ENCODE measurements at places on chromosomes 3 and 15.
A peak's percentile ranks its signal among the peaks of the same experiment; 100 is the strongest.

- DNase-seq: peak; percentile 79
These were observed 451 bp downstream of the CHCHD4 start for GRCh38 chr3:14124223-14124614.

DNA sequence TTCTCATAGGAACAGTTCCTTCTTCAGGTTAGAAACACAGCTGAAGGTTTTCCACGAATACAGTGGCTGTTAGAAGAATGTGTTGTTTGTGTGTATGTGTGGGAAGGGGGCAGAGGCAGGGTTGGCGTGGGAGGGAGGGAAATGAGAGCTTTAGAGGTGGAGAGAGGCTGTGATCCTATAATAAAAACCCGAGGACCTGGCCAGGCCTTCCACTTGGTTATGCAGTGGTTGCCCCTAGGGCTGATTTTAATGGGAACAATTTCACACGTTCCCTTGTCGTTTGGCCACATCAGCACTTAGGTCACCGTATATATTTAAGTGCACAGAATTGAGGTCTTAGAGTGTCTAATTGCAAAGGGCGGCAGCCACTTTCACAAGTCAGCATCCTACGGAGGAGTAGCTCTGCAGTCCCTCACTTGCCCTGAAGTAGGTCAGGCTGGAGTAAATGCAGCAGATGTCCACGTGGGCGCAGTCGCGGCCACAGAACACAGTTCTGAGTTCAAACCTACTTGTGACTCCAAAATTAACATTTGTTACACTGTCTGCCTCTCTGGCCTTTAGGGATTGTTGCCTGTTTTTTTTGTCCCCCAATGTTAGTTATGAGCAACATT lies 85.6 kb downstream of the PDCD6IP start:
- no peak for DNase-seq

DNA sequence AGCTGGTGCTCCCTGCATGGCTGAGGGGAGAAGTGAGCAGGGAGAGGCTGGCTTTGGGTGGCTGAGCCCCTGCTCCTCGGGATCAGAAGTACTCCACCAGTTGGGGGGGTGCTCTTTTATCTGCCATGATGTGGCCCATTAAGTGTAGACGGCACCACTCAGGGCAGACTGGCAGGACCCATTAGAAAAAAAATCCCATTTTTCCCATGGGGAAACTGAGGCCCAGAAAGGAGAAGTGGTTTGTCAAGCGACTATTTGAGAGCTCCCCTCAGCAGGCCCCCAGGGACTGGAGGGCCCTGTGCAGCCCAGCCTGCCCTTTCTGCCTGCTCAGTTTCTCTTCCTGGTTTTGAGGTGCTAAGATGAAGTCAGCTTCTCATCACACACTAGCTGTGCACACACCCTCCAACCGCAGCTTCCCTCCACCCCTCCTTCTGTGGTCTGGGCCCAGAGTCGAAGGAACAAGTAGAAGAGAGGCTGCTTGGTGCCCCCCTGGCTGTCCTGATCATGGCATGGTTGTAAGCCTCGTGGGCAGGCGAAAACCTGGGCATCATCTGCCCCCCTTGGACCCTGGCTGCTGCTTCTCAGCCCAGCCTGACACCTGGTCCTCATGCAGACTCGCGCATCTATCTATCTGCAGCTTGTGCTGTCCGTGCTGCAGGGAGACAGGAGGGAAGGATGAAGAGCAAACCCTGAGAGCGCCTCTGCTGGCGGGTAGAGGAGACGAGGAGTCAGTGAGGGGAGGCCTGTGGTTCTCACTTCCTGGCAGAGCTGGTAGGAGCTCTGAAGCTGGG lies 5.6 kb downstream of the CSK start:
- DNase-seq: no peak

DNA sequence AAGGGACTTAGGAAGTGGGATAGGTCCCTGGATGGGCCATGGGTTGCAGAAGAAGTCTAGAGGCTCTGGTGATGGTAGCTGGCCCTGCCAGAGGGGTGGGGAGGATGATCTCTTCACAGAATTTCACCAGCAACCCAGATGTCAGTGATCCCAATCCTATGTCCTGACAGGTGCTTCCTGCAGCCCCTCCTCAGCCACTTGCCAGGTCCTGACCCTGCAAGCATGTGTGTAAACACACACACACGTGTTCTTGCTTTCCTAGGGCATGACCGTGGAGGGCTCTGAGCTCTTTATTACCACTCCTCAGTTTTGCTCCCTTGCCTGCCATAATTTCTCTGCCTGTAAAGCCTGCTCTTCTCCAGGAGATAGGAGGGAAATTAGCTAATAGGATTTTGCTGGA lies 12.5 kb downstream of the TEX264 start:
- no peak for DNase-seq

- DNase-seq: peak; percentile 53
These were observed 63.8 kb upstream of the SNRPA1 start for GRCh38 chr15:101358895-101359294.
